ENCODE measurements at places on chromosomes 12 and 14.

- no peak overlapping the region for H3K27ac ChIP-seq
- H3K27me3 ChIP-seq: no peaks in the 10 kb centered on the region
- peaks cover 23% of the 10 kb centered on the region for H3K4me1 ChIP-seq
- no peak overlapping the region for H3K4me3 ChIP-seq
- H3K36me3 ChIP-seq: no peaks in the 10 kb centered on the region
These were observed 654.8 kb upstream of the TBX3 start for GRCh38 chr12:115338566-115339294.

DNA sequence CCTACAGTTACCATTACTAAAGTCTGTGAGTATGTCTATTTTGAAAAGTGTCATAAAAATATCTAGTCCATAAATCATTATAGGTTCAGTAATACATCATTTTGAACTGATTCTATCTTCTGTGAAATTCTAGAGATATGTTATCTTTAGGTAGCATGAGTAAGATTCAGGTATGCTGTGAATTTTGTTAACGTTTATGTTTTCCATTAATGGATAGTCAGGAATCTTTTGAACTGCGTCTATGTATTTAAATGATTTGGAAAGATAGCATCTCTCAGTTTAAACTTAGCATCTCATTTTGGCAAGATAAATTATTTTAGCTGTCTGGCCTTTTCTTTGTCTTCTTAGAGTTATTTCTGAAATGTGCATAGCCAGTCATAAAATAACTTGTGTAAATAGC is 8.3 kb downstream of the ALG10B start:
- H3K4me3 ChIP-seq: no peak overlapping the region
- H3K36me3 ChIP-seq: no peaks in the 10 kb centered on the region
- no peak overlapping the region for H3K27ac ChIP-seq
- H3K27me3 ChIP-seq: no peaks in the 10 kb centered on the region
- no peak for DNase-seq
- H3K4me1 ChIP-seq: no peaks in the 10 kb centered on the region

DNA sequence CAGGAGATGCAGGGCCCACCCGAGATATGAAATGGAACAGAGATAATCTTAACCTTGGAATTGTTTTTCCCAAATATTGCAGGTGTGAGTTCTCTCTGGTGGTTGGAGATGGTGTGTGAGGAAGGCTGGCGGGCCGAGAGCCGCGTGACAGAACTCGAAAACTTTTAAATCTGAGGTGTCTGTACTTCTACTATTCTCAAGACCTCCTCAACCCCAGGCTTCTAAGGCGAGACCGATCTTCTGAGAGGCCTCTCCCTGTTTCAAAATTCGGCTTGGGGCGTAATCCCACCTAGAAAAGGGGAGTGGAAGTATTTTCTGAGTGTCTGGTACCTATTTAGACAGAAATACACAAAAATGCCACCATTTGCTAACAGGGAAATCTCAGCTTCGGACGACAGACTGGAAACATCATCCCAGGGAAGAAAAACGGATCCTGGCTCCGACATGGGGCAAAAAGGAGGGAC is 611 bp downstream of the SARNP start:
- no peak for DNase-seq
- peaks cover 44% of the 10 kb centered on the region for H3K4me1 ChIP-seq
- no peaks in the 10 kb centered on the region for H3K27me3 ChIP-seq
- H3K36me3 ChIP-seq: peaks cover 29% of the 10 kb centered on the region
- peak overlapping the region; percentile 93 for H3K27ac ChIP-seq

DNA sequence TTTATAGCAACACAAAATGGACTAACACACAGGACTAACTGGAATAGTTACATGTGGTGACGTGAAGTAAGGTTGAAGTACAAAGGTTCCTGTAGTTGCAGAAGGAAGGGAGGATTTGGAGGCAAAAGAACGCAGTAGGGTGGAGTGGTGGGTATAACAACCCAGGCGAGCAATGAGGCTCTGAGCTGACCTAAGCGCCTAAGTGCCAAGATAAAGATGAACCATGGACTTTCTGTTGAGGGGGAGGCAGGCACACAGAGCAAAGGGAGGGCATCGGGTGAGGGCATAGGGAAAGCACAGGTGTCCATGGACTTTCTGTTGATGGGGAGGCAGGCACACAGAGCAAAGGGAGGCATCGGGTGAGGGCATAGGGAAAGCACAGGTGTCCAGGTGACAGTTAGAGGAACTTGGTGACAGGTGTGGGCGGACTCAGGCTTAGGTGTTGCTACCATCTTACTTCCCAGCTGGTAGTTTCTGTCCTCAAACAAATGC is 15.2 kb downstream of the SCNN1A start:
- no peaks in the 10 kb centered on the region for H3K27me3 ChIP-seq
- DNase-seq: no peak
- no peaks in the 10 kb centered on the region for H3K36me3 ChIP-seq
- H3K27ac ChIP-seq: no peak overlapping the region
- H3K4me1 ChIP-seq: peaks cover 31% of the 10 kb centered on the region

GRCh38 chr14:33406766-33407165 is 468.1 kb downstream of the NPAS3 start:
- H3K27me3 ChIP-seq: no peaks in the 10 kb centered on the region
- H3K4me1 ChIP-seq: no peaks in the 10 kb centered on the region
- no peak overlapping the region for H3K4me3 ChIP-seq
- no peak overlapping the region for H3K27ac ChIP-seq
- no peak for DNase-seq

- no peaks in the 10 kb centered on the region for H3K4me1 ChIP-seq
- no peak for DNase-seq
- H3K4me3 ChIP-seq: no peak overlapping the region
- no peak overlapping the region for H3K27ac ChIP-seq
These were observed 234.7 kb upstream of the E2F7 start for GRCh38 chr12:77299910-77300669.

DNA sequence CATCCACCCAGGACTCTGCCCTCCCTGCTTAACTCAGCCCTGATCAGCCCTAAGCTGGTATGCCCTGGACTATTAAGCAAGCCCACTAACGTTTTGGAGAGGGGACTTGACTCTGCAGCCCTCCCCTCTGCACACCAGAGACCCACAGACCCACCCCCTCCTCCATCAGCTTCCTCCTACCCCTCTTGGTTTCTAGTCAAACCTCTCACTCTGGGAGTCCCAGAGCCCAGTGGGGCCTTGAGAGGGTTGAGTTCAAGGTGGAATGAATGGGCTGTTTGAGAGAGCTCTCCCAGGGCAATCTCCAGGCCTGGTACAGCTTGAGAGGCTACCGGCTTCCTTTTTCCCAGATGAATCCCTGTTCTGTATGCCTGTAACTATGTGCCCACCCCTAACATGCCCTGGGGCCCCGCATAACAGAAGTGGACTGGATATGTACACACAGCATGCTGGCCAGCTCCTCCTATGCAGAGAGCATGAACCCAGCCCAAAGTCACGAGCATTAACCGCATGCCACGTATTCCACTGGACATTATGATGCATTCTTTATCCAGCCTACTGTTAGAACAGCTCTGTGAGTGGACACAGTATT is 43.6 kb downstream of the IRF2BPL start:
- no peaks in the 10 kb centered on the region for H3K27me3 ChIP-seq
- no peak overlapping the region for H3K27ac ChIP-seq
- DNase-seq: no peak

GRCh38 chr14:23660290-23661226 is 24.4 kb downstream of the DHRS2 start:
- peaks cover 6% of the 10 kb centered on the region for H3K27me3 ChIP-seq
- H3K27ac ChIP-seq: no peak overlapping the region
- no peak overlapping the region for H3K4me3 ChIP-seq
- DNase-seq: peak; percentile 70
- H3K36me3 ChIP-seq: no peaks in the 10 kb centered on the region

DNA sequence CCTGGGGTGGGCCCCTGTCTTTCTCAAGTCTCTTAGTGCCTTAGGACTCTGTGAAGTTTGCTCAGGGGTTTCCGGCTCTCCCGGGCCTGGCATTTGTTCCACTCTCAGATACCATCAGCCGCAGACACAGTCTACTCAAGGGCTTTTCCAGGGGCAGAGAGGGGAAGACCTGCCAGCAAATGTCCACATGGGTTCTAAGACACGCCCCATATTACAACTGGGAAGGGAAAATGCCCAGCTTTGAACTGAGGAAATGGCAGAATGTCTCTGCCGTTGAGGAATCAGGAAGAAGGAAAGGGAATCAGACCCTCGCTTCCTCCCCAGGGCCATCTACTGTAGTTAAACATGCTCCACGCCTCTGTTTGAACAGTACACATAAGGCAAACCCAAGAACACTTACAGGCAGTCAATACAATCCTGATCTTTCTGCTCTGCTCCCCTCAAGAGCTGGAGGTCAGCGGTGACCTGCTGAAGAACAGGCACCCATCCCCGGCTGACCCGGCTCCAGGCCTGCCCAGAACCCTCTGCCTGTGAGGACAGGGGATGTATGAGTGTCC is 7.9 kb downstream of the CCDC85C start:
- no peaks in the 10 kb centered on the region for H3K27me3 ChIP-seq
- H3K36me3 ChIP-seq: no peaks in the 10 kb centered on the region
- no peak overlapping the region for H3K4me3 ChIP-seq
- H3K4me1 ChIP-seq: peaks cover 33% of the 10 kb centered on the region
- H3K27ac ChIP-seq: peak overlapping the region; percentile 41
- DNase-seq: no peak

DNA sequence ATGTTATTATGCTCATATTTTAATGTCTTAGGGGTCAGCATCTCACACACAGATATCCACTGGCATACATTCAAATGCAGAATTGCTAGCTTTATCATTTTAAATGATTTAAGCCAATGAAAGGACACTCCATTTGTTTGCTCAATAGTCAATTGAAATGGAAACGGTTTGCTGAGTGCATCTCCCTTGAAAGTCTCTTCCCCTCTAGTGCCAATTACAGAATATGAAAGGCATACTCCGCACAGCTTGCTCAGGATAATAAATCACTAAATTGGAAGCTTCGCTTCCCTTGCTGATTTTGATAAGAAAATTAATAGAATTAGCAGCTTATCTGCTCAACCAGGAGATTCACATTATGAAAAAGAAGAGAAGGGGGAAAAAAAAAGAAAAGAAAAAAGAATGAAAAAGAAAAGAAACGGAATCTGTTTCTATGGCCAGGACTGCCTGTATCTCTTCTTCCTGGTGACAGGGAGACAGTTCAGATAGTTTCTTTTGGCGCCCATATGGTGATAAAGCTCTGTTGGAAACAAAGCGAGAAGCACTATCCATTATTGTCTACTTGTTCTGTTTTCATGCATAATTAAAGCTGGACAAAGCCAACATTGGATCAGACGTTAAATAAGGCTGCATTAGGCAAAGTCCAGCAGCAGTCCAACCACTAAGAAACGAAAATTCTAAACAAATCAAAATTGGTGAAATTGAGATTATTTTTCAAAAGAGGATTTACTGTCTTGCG is 225.0 kb downstream of the GXYLT1 start:
- H3K27me3 ChIP-seq: no peaks in the 10 kb centered on the region
- no peaks in the 10 kb centered on the region for H3K36me3 ChIP-seq
- H3K4me3 ChIP-seq: no peak overlapping the region
- no peaks in the 10 kb centered on the region for H3K4me1 ChIP-seq
- no peak for DNase-seq

DNA sequence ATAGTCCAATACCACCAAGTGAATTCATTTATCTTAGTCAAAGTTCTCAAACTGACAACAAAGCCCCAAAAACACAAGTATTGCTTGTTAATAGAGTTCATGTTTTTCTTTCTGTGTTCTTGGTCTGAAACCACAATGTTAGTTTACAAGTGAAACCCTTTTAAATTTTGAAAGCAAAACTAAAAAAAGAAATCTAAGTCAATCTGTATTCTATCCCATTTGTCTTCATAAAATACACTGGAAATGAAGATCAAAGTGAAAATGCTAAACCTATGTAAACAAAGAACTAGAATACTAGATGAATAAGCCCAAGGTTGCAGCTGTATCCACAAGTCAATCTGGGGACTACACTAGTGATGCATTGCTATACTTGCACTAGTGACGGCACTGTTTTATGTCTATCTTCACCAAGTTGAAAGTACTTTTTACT is 10.4 kb downstream of the MAP4K5 start:
- H3K36me3 ChIP-seq: no peaks in the 10 kb centered on the region
- H3K4me1 ChIP-seq: peaks cover 45% of the 10 kb centered on the region
- no peak for DNase-seq
- peak overlapping the region; percentile 53 for H3K27ac ChIP-seq

- no peak overlapping the region for H3K4me3 ChIP-seq
- no peaks in the 10 kb centered on the region for H3K27me3 ChIP-seq
- H3K36me3 ChIP-seq: no peaks in the 10 kb centered on the region
- peaks cover 61% of the 10 kb centered on the region for H3K4me1 ChIP-seq
- H3K27ac ChIP-seq: peak overlapping the region; percentile 63
These were observed 29.7 kb downstream of the CCDC85C start for GRCh38 chr14:99574099-99574880.

GRCh38 chr14:78346747-78347146 is 176.6 kb downstream of the NRXN3 start:
- no peaks in the 10 kb centered on the region for H3K27me3 ChIP-seq
- H3K27ac ChIP-seq: no peak overlapping the region
- no peak for DNase-seq
- no peaks in the 10 kb centered on the region for H3K4me1 ChIP-seq

DNA sequence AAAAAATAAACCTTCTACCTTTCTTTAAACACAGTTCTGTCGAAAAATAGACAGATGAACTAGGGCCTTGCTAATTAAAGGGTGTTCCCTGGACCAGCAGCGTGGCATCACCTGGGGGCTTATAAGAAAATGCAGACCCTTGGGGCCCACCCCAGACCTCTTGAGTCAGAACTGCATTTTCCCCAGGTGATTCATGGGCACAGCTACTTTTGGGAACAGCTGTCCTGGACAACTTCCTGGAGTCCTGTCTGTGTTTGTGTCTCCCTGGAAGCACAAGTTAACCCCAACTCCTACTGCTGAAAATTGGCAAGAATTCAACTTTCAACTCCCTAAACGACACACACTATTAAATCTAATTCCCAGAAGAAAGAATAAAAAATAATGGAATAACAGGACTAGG is 17.8 kb downstream of the FBLN5 start:
- DNase-seq: no peak
- peaks cover 13% of the 10 kb centered on the region for H3K4me1 ChIP-seq
- H3K27ac ChIP-seq: no peak overlapping the region
- no peaks in the 10 kb centered on the region for H3K27me3 ChIP-seq
- H3K4me3 ChIP-seq: no peak overlapping the region
